Activated T-helper 1 cell treated with Interleukin-2 at 50 U/mL for 16 hours (primary cell): ENCODE measurements at places on chromosomes 2 and 18.

- no peak for DNase-seq
These were observed 666.0 kb downstream of the DSC3 start for GRCh38 chr18:30376515-30376914.

DNA sequence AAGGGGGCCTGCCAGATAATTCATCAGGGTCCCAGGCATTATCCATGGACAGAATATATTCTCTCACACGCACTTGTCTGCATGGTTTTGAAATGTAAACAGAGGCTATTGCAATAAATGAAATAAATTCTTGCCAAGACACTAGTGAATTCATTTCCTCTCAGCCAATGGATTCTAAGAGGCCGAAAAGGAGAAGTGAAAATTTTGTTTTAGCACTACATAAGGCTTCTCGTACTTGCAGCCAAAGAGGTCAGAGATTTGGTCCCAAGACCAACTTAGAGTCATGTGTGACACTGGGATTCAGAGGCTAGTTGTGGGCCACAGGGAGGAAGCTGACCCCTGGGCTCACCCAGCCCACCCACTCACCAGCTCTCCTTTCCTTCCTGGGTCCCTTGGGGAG lies 184.1 kb upstream of the GLI2 start:
- DNase-seq = no peak

DNA sequence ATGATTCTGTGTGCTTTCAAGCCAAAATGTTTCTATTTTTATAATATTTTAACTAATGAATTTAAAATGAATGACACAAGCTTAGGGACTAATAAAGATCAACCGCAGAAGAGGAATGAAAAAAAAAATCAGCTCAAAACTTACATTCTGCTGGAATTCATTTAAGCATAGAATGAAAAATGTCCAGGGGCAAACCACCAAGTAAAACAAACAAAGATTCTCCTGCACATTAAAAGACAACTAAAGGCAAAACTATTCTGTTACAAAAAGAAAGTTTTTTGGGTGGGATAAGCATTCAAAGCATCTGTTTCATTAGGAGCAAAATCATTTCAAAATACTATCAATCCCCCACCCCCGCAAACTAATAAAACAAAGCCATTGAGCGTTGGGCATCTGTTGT lies 99.3 kb upstream of the SOX11 start:
- DNase-seq = no peak

- no peak for DNase-seq
These were observed 252.4 kb downstream of the LPIN1 start for GRCh38 chr2:11998626-11999378.

GRCh38 chr2:180033993-180034894 lies 27.1 kb upstream of the CWC22 start:
- no peak for DNase-seq

DNA sequence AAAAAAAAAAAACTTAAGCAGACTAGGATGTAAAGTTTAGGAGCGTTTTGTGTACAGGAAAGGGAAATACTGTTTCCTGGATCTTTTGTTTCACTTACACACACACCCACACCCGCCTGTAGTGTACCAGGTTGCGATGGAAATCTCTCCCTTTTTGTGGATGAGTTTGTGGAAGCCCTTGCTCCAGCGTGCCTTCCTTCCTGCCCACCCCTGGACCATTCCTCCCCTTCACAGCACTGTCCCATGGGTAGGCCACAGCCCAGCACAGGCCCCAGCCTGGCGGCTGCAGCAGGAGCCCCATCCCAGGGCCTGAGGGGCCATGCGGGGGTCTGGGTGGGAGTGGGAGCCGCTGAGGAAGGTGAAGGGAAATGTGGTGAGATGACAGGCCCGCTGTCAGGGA lies 15.1 kb downstream of the MALL start:
- no peak for DNase-seq

DNA sequence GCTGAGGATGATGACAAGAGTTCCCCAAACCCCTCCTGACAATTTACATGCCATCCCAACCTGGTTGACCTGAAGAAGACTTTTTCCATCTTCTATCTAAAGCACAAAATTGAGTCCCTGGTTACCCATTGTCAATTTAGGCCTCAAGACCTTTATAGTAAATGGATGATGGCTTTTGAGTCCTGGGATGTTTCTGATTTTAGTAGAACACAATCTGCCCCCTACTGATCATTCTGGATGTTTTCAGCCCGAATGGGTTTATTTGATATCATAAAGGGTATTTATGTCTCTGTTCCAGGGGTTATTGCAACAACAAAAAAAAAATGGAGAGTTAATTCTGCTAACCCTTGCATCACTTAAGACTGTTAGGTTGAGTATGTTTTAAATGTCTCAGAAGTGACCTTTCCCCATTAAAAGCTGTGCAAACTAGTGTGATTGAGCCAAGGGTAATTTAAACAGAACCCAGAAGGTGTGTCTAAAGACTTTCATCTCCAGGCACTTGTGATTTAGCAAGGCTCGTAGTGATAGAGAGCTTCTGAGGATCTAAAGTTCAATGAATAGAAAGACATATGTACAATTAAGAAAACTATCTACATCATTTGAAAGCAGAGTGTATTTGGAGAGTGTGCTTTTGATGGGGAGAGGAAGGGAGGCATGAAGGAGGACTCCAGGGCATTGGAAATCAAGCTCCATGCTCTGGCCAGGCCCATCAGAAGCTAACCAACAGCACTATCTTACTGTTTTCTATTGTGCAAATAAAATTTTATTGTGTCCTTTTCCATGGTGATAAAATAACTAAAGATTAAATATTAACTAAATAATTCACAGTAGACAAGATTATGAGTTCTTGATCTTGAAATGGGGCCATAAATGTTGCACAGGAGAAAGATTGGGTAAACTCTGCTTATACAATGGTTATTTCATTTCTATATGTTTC lies 96.6 kb upstream of the NOSTRIN start:
- DNase-seq = no peak

DNA sequence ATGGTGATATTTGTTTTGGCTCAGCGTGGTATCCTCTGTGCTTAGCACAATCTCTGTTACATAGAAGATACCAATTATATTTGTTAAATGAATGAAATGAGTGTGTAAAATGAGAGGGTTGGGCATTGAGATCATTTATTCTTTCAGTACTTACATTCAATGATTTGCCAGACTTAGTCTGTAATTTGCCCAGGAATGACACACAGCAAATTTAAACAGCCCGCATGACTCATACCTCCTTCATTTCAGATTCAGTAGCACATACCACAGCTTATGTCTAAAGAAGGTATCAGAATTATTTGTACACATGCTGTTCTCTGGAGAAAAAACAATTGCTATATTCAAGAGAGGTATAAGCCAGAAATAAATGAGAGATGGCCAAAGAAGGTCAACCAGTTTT lies 37.0 kb downstream of the KLHL14 start:
- no peak for DNase-seq

DNA sequence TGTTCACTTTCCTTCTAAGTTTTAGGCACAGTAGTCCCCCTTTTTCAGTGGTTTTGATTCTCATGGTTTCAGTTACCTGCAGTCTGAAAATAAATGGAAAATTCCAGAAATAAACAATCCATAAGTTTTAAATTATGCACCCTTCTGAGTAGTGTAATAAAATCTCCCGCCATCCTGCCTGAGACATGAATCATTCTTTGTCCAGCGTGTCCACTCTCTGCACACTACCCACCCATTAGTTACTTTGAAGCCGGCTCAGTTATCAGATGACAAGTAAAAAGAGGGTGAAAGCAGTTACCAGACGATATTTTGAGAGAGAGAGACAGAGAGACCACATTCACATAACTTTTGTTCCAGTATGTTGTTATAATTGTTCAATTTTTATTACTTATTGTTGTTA lies 400.5 kb downstream of the TMX3 start:
- no peak for DNase-seq
